ENCODE measurements at places on chromosomes 5 and 9.

GRCh38 chr5:50751064-50751657 lies 84.7 kb downstream of the PARP8 start:
- no peak for DNase-seq

DNA sequence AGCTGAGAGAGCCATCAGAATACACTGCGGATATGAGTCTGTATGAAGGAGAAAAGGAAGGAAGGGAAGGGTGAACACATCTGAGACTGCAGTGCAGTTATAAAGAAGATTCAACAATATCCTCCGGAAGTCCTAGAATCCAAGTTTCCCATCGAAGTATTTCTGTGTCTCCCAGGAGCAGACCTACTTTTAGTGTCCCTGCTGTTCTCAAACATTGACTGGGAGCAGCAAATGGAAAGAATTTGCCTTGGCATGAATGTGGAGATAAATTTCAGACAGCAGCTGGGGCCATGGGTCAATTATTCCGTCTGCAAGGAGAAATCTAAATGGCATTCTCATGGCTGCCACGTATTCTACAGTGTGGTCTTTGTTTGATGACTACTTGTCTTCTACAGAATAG lies 478.1 kb upstream of the SMC2 start:
- DNase-seq = no peak

GRCh38 chr5:91383956-91384300 lies 811 bp upstream of the ARRDC3 start:
- no peak for DNase-seq

- DNase-seq = no peak
These were observed 230.7 kb downstream of the SEMA6A start for GRCh38 chr5:116343961-116344360.

- DNase-seq = no peak
These were observed 307.4 kb upstream of the C9orf72 start for GRCh38 chr9:27880635-27881034.

DNA sequence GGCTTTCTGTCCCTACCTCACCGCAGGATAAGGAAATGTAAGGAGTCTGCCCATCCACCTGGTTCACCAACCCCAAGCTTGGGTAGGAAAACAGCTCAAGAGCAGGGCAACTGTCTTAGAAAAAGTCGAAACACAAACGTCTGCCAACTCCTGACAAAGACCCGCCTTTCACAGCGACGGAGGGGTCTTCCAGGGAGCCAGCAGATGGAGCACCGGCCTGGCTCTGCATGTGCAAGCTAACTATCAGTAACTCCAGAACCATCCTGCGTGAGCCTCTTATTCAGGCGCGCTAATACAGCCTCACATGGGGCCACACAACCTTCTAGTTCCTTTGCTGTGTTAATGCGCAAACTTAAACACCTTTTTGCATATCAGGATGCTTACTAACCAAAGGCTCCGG lies 26.9 kb downstream of the CAMSAP1 start:
- no peak for DNase-seq

GRCh38 chr5:148922606-148923005 lies 96.2 kb downstream of the ADRB2 start:
- no peak for DNase-seq

GRCh38 chr9:21801683-21802417 lies 586 bp upstream of the MTAP start:
- peak; percentile 92 for DNase-seq

DNA sequence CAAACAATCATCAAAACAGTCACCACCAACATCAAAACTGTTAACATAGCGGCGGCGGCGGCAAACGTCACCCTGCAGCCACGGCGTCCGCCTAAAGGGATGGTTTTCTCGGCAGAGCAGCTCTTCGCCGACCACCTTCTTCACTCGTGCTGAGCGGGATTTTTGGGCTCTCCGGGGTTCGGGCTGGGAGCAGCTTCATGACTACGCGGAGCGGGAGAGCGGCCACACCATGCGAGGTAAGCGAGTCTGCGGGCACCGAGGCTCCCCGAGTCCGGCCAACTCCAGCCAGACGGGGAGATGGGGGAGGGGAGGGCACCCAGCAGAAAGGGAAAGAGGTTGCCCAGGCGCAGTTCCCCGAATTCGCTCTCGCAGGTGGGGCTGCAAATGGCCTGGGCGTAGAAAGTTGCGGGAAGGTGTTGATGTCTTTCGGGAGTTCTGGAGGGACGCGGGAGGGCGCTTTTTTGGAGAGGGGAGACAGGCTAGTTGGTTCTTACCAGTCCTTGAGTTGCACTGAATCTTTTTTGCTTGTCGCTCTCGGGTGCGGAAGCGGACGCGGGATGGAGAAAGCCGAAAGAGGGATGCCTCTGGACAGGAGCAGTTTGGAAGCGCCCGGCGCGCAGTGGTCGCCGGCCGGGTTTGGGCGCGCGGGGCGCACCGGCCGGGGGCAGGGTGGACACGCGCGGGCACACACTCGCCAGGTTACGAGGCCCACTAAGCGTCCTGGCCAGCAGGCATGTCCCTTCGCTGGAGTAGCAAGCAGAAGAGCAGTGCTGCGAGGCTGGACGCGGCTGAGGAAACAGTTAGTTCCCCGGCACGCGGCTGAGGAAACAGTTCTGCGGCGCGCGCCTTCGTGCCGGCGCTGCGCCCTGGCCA lies 849 bp downstream of the RORB start:
- DNase-seq = peak; percentile 75

- DNase-seq = no peak
These were observed 71.9 kb downstream of the SMIM23 start for GRCh38 chr5:171857489-171857876.

- DNase-seq = no peak
These were observed 33.6 kb downstream of the SNX30 start for GRCh38 chr9:112784020-112784785.

GRCh38 chr9:94096819-94097577 lies 12.7 kb downstream of the PTPDC1 start:
- no peak for DNase-seq

GRCh38 chr5:137741718-137742117 lies 5.8 kb upstream of the KLHL3 start:
- DNase-seq = no peak

DNA sequence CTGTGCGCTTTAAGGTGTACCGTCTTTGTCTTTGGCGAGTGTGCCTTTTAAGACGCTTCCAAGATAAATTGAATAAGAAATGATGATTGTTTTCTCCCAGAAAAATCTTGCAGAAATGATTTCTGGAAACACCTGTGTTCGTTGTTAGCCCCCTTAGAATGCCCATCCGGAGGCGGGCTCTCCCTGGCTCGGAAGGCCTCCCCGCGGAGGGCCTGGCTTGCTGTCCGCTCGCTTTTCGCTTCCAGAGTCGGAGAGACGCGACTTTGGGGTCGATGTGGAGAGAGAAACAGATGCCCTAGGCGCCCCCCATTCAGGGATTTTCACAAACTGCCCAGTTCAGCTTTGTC lies 23.9 kb downstream of the LECT2 start:
- no peak for DNase-seq

- no peak for DNase-seq
These were observed 108.4 kb downstream of the PSD2 start for GRCh38 chr5:139903795-139904565.

- DNase-seq = peak; percentile 61
These were observed 100.1 kb downstream of the KCNIP1 start for GRCh38 chr5:170603578-170604565.

DNA sequence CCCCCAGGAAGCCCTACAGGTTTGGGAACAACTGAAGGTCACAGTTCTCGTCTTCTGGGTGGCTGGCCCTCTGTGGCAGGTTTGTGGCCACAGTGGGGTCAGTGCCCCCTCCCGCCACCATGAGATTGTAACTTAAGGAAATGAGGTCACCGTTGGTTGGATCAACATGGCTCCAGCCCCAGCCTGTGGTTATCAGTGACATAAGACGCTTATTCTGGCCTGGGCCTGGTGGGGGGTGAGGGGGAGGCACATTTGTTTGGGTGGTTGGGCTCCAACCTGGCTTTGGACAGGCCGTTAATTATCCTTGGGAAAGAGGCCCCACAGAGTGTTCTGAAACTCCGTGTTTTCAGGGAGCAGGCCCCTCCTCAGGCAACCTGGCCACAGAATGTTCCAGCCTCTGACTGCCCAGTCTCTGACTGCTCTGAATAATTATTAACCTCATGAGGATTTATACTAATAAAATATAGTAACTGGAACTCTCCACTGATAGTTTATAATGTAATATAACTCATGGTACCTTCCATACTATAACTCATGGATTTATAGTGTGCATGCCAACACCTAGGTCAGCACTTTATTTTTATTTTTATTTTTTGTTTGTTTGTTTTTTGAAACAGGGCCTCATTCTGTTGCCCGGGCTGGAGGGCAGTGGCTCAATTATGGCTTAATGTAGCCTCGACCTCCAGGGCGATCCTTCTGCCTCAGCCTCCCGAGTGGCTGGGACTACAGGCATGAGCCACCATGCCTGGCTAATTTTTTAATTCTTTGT lies 58.0 kb upstream of the RPL26L1 start:
- peak; percentile 92 for DNase-seq

DNA sequence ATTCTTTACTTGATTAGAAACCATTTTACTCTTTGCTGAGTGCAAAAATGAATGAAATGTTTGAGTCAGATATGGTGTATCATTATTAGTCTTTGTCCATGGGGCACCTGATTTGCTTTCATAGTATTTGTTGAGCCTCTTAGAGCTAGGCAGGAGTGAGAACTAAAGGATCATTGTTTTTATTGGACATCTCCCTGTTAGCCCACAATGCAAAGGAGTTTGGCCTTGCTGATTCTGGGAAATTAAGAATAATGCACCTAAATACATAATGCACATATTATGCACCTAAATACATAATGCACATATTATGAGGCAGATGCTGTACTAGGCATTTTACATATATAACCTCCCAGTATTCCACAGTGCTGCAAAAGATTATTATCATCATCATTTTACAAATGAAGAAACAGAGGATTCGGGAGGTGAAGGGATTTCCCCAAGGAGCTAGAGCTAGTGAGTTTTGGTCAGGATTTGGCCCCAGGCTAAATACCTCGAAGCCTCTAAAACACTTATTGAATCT lies 113.0 kb upstream of the LIFR start:
- DNase-seq = no peak

GRCh38 chr5:16628376-16628775 lies 11.6 kb upstream of the RETREG1 start:
- no peak for DNase-seq

DNA sequence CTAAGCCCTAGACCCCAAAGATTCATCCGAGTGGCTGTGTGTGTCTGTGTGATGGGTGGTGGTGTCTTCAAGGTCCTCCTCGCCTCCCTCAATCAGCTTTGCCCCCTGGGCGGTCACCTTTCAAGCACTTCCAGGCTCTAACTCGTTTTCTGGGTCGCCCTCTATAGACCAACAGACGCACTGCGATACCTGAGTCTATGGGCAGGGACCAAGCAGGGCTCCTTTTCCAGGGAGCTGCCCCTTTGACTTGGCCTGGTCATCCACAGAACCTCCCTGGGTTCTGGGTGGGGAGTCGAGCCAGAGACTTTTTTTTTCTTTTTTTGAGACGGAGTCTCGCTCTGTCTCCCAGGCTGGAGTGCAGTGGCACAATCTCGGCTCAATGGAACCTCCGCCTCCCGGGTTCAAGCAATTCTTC lies 1.1 kb downstream of the SLC27A4 start:
- peak; percentile 56 for DNase-seq

GRCh38 chr9:127076860-127077643 lies 45.4 kb downstream of the ANGPTL2 start:
- no peak for DNase-seq

DNA sequence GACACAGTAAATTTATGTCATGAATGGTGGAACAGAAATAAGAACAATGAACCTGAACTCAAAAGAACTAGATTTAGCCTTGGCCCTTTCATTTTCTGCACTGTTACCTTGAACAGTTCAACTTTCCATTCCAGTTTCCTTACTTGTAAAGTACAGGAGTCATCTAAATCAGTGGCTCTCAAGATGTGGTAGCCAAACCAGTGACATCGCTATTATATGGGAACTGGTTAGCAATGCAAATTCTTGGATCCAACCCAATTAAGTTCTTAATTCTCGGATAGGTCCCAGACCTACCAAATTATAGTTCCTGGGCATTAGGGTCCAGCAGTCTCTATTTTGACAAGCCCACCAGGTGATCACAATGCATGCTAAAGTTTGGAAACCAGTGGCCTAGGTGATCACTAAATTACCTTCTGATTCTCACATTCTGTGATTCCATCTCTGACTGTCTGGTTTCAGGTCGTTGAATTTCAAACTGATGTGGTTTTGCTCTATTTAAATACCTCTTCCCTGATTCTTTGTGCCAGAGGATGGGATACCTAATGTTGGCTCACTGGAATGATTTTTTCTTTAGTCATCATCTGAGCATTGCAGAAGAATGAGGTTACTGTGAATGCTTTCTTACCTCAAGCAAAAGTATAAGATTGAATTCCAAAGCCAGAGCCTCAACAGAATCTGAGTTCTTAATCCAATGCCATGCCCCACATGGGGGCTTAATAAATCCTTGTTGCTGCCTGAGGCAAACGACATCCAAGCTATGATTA lies 253.8 kb downstream of the ENC1 start:
- DNase-seq = no peak

DNA sequence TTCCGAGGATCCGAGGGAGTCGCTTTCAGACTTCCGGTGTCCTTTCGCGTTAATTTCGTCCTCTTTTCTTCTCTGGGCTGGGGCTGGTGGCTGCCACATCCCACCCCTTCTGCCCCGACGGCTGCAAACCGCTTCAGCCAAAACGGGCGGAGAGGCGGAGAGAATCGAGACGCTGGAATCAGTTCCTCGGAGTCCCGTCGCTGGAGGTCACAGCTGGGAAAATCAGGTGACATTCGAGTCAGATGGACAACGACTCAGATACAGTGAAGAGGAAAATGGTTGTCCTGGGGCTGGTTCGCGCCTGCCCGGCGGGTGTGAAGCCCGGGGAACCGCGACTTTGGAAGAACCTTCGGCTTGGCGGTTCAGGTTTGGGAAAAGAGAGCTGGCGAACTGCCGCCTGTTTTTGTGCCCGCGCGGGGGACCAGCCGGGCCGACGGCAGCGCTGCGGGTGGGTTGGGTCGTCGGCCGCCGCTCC lies 8.9 kb upstream of the NKX2-5 start:
- no peak for DNase-seq

DNA sequence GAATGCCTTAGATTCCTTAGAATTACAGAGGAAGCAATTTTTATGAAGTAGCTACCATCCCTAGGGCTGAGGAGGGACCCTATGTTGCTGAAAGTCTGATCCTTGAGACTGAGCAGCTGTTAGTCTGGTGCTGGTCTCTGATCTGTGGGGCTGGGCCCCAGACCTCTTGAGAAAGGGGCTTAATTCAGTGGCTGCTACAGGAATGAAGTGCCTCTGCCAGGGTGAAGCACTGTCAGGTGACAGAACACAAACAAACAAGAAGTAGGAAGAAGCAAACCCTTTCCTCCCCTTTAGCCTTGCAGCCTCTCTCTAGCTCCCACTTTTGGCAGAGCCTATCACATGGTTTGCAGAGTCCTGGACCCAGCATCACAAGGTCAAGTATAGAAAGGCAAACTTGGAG lies 64.0 kb upstream of the STC2 start:
- no peak for DNase-seq

DNA sequence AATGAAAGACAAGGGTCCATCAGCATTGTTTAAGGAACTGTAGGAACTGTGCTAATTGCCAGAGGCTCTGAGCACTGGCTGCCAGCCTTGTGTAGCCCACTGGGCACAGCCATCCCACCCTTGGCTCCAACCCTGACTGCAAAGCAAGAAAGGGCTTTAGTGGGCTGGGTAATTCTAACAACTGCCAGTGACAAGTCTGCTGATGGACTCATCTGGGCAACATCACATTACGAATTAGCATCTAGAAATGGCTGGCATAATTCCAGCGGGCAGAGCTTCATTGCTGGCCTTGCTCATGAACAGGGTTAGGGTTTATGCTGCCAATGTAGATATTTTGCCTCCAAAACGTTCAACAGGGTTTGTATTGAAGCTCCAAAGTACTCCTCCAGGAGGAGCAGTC lies 326.9 kb downstream of the ARHGEF28 start:
- DNase-seq = no peak

- DNase-seq = no peak
These were observed 50.9 kb upstream of the FSD1L start for GRCh38 chr9:105396901-105397300.

Measured in aorta (tissue), 5 donors.